Stromal cell of bone marrow (primary cell): ENCODE measurements at places on chromosomes 5 and 9.

DNA sequence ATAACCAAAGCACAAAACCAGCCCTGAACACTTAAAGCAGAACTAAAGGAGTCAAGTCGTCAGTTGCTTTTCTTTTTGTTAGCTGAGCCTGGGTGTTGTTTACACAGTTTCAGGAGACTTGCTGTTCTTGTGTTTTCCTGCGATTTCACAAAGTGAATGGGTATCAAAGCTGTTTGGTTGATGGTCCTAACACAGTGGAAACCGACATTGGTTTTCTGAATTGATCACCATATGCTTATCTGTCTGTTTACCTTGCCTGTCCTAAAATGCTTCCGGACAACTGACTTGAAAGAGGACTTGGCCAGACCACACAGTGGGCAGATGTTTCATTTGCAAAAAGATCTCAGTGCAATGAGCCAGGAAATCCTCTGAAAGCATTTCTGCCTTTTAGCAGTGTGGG lies 676.4 kb downstream of the PRELID2 start:
- no peak for DNase-seq

- no peak for DNase-seq
Observed at GRCh38 chr5:14195588-14195987, 52.4 kb downstream of the TRIO start.

DNA sequence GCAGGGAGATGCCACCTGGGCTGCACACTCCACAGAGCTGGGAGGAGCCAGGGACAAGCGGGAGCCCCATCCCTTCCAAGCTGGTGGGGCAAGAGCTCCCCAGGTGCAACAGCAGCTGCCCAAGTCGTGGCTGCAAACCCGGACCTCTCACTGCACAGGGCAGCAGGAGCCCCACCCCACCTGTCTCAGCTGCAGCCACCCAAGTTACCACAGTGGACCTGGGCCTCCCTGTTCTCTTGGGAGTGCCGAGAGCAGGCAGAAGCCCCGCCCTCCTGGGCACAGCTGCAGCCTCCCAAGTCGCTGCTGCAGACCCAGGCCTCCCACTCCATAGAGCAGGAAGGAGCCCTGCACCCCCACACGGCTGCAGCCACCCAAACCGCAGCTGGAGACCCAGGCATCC lies 374.1 kb upstream of the ACO1 start:
- DNase-seq, result no peak

GRCh38 chr5:113115061-113115460 lies 138.5 kb downstream of the DCP2 start:
- DNase-seq, result no peak

- DNase-seq, result no peak
Observed at GRCh38 chr9:33450621-33451146, 3.3 kb upstream of the AQP3 start.

GRCh38 chr9:127369428-127369827 lies 27.5 kb upstream of the SLC2A8 start:
- no peak for DNase-seq

DNA sequence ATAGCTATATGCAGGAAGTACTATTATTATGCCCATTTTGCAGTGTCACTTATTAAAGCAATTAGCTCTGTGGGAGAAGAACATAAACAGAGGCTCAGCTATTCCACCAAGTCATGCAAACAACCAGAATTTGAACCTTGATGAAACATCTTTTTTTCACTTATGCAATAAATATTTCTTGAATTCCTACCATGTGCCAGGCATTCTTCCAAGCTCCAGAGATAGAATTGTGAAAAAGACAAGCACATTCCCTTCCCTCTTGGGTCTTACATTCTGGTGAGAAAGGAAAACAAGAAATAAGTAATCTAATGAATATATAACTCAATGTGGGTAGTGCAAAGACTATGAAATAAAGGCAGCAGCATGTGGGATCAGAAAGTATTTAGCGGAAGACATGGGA lies 32.1 kb upstream of the ADRB2 start:
- no peak for DNase-seq
